ENCODE measurements at places on chromosomes 7 and 10.

- no peak for DNase-seq
These were observed at the start of gene PTN for GRCh38 chr7:137343281-137343841. TSS of gene PTN (minus strand) at chr7:137343733. CDS start at chr7:137254973, 88,760 bp downstream.

DNA sequence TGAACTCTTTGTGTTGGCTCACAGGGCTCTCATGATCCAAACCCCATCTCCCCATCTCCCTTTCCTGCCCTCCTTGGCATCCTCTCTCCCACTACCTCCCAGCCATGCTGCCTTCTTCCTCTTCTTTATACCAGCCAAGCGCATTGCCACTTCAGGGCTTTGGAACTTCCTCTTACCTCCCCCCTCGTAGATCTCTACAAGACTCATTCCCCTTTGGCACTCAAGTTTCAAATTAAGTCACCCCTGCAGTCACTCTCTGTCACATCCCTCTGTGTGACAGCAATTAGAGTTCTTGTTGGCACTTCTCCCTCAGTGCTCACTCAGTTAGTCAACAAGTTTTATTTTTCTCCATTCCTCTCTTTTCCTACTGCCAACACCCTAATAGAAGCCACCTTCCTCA, 20.8 kb upstream of the NRP1 start:
- no peak for DNase-seq

GRCh38 chr7:149459540-149460452, 1.1 kb downstream of the ZNF777 start:
- no peak for DNase-seq

DNA sequence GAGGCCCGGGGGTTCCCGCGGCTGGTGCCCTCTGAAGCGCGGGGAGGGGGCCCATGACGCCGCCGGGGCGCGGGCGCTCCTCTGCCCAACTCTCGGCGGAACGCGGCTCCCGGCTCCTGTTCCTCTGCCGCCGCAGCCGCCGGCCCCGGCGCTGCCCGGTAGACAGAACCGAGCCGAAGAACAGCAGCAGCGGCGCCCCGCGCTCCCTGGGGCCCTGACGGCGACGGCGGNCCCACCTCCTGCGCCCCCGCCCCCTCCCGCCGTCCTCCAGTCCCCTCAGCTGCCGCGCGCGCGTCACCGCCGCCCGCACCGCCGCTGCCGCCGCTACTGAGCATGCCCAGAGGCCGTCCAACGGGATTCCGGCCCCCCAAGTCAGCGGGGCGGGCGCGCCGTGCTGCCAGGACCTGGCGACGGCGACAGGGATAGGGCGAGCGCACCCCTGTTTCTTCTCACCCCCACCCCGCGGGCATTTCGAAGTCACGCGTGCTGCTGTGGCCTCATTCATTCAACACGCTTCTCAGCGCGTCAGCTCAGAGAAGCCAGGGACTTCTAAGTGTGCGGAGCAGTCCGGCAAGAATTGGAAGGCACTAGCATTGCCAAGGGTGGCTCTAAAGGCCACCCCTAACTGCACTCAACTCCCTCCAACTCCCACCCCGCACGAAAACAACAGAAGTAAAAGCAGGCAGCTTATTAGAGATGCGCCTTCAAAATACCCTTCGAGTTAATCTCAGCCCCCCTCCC, at the start of gene IPMK:
Gene IPMK, minus strand, starts transcription at position 182 of the 741 bp plus-strand sequence. CDS start 283 bp downstream, outside the sequence.
- DNase-seq = peak; percentile 93

All from activated T-cell treated with anti-CD3 and anti-CD28 coated beads for 24 hours (primary cell).